NCI-H524 (cell line): ENCODE measurements at places on chromosomes 12 and 14.

DNA sequence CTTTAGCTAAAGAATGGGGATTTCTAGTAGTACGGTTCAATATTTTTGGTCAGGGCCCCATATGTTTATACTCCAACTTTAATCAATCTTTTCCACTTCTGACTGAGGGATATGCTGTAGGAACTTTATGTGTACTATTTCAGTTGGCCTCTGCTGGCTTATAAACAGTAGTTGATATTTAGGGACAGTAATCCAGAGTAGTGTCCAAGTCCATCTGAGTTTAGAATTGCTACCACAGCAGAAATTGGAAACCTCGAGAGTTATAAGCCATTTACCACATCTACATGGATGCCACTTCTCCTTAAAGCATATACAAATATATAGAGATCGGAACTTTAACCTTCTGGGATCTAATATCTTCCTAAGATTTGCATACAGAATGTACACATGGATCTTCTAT, 11.6 kb downstream of the LPCAT3 start:
- DNase-seq = no peak

- no peak for DNase-seq
Measured at GRCh38 chr12:88753066-88753465, 172.8 kb upstream of the KITLG start.

- peak; percentile 74 for DNase-seq
Measured at GRCh38 chr12:16515666-16516065, 90.3 kb downstream of the LMO3 start.

GRCh38 chr12:9868311-9868801, 798 bp downstream of the CLEC2B start:
- no peak for DNase-seq

GRCh38 chr12:124078800-124079199, 105.8 kb downstream of the ZNF664 start:
- DNase-seq = no peak

DNA sequence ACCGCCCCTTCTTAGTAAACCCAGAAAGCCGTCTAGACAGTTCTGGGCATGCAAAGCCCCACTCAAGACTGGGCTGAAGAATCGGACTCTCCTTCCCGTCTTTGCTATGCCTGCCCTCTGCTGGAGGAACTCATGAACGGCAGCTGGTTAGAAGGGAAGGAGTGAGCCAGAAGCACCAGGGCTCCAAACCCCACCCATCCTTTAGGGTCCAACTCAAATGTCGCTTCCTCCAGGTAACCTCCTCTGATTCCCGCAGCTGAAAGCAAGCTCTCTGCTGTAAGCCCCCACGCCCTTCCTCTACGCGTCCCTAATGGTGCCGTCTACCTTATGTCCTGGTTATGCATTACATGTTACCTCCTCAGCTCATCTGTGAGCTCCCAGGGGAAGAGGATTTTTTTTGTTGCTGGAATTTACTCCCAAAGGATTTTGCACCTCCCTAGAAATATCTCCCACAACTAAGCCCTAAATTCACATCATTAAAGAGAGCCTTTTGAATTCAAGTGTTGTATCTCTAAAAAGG, 59.0 kb upstream of the SCN8A start:
- DNase-seq = peak; percentile 78

- no peak for DNase-seq
Measured at GRCh38 chr14:68146818-68147217, 327.2 kb downstream of the RAD51B start.

DNA sequence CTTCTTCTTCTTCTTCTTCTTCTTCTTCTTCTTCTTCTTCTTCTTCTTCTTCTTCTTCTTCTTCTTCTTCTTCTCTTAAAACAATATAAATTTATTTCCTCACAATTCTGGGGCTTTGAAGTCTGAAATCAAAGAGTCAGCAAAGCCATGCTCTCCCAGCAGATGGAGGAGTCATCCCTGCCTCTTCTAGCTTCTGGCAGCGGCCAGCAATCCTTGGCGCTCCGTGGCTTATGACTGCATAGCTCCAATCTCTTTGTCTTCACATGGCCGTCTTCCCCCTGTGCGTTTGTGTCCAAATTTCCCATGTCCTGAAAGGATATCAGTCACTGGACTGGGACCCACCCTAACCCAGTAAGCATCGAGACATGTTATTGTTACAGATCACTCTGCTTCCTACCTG, 22.9 kb downstream of the KCNA1 start:
- no peak for DNase-seq

GRCh38 chr12:45232756-45233372, 17.0 kb downstream of the ANO6 start:
- no peak for DNase-seq

DNA sequence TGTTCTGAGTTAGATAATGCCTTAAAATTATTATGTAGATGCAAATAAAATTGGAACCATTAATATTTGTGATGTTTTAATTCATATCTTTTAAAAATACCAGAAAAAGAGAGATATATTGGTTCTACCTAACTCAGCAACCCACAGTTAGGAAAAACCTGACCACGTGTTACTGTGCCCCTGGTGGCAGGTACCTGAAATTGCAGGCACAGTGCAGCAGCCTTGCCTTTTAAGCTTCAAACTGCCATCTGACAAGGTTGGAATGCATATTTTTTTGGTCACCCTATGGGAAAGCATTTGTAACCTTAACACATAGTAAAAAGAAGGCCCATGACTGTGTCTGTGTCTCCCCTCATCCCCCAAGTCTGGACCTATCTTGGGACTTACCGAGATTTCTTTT, 109.4 kb upstream of the NOS1 start:
- no peak for DNase-seq

- no peak for DNase-seq
Measured at GRCh38 chr14:103428723-103429556, 43.7 kb downstream of the MARK3 start.

- no peak for DNase-seq
Measured at GRCh38 chr14:66111891-66112290, 374.3 kb upstream of the CCDC196 start.

- DNase-seq = no peak
Measured at GRCh38 chr12:5280086-5280485, 151.8 kb upstream of the NTF3 start.

DNA sequence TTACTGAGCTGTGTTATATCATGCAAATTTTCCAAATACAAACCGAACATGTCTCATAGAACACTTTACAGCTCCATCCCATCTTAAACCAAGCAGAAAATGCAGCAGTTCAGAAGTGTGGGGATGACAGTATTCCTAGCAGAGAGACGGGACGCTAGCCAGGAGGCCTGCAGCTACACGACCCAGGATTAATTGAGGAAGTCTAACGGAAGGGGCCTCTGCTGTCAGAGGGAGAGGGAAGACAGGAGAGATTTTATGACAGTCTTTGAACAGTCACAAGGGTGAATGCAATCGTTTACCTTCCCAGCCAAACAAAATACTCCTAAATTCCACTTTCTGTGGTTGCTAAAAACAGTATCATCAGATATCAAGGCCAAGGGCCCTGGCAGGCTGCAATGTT, 261.9 kb downstream of the TMEM132D start:
- DNase-seq = no peak

DNA sequence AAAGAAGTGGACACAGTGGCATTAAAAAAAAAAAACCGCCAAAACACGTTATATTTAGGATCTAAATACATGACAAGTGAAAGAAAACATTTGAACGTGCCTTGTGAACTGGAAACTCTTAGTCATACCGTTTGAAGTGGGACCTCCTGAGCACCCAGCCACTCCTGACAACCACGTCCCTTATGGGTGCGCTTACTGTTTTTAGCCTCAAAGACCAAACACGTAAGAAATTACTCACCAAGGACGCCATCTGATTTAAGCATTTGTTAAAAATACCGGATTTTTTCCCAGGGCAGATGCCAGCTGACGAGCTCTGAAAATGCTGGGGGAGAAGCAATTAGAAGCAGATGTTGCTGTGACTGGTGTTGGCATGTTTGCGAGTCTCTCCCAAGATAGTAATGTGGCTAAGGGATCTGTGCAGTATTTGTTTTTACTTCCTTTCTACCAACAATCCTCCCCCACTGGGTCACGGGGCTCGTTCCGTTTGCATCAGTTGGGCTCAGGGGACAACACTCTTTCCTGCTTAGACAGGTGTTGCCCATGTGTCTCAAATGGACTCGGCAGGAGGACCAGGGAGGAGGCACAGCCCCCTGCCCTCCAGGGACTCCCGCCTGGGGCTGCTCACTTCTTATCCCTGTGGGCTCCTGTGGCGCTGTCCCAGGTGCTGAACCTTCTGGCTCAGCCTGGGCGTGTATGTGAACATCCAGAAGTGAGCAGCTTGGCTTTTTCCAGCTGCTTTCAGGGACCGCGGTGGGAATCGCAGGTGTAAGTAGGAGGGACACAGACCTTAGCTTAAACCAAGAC, 101.0 kb downstream of the BEGAIN start:
- peak; percentile 82 for DNase-seq

DNA sequence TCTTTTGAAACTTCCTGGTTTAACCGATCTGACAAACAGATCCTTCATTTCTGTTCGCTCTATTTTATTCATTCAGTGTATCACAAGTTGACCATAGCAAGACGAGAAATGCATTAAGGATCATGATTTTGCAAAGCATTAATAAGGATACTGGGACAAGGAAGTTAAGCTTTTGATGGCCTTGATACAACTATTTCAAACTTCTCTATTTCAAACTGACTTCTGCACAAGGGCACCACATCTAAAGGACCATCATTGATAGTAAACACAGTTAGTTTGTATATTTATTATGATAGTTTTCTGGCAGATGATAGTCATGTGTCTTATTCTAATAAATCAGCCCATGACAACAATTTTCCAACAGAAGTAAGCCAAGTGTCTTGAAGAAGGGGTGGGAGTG, 25.8 kb upstream of the PLXNC1 start:
- DNase-seq = no peak
